Gastrocnemius medialis (tissue), 4 donors: ENCODE measurements at places on chromosomes 7 and 10. TPM values are rescaled to one million over a fixed set of nuclear protein-coding genes. Genes with fewer than 3 reads are reported as not detected.

DNA sequence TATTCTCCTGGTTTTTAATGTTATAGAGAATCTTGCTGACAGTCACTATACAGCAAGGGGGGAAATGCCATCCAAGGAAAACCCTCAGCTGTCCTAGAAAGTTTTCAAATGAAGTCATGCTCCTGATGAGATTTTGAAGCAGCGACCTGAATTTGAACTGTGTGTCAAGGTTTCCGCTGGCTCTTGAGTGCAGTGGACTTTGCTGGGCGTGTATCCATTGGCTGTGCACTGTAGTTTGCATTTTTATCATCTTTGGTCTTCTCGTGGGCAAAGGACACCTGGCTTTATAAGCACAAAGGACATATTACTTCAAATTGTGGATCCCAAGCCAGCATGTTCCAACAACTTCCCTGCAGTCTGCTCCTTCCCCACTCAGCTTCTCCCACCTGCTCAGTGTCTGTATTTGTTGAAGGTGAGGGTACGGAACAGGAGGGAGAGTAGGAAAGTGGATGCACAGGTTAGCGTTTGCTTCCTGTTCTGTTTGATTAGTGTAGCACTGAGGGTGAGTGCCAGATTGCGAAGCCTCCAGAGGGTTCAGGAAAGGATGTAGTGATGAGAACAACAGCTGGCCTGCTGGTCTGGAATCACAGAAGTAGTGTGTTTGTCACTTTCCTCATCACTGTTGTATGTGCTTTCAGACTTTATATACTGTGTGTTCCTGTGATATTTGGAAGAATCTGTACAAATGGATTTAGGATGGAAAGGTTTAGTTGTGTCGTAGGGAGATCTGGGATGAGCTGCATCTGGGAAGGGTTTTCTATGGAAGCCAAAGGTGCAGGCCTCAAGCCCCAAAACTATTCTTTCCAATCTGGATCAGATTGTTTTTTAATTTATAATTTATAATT, 204.8 kb downstream of the BMPER start:
- no peak for DNase-seq

AGAP9 gene
- 3.9 TPM for total RNA-seq

OLAH gene
- 0.29 TPM for total RNA-seq

- no peak for DNase-seq
Observed at GRCh38 chr10:17984056-17984455, 32.3 kb downstream of the SLC39A12 start.

- DNase-seq = no peak
Observed at GRCh38 chr7:109868215-109868860, 1222.6 kb upstream of the LRRN3 start.

- DNase-seq = peak; percentile 29
Observed at GRCh38 chr10:63491588-63492316, 26.0 kb upstream of the JMJD1C start.

GRCh38 chr7:157545681-157546060, 208.9 kb downstream of the DNAJB6 start:
- DNase-seq = no peak

C10orf67 gene
- not detected for total RNA-seq

- no peak for DNase-seq
Observed at GRCh38 chr7:17444673-17445072, 146.2 kb downstream of the AHR start.

GRCh38 chr7:157538321-157538720, 201.5 kb downstream of the DNAJB6 start:
- no peak for DNase-seq

DNA sequence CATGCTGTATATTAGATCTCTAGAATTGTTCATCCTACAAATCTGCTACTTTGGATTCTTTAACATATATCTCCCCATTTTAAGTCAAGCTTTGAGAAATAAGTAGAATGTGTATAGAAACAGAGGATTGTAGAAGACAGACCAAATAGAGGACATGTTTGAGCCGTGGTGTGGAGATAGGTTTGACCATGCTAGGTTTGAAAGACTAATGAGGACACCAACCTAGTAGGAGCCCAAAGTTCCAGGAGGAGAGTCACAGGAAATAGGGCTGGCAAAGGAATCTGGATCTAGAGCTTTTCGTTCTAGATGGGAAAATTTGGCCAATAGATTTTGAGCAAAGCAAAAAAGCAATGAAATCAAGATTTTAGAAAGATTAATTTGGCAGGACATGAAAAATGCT, 60.5 kb upstream of the TBX20 start:
- DNase-seq = no peak

TUBAL3 gene
- not detected for total RNA-seq

ZNF12 gene
- 8.9 TPM for total RNA-seq

OR6V1 gene
- not detected for total RNA-seq

SPDYE5 gene
- total RNA-seq = not detected

DNA sequence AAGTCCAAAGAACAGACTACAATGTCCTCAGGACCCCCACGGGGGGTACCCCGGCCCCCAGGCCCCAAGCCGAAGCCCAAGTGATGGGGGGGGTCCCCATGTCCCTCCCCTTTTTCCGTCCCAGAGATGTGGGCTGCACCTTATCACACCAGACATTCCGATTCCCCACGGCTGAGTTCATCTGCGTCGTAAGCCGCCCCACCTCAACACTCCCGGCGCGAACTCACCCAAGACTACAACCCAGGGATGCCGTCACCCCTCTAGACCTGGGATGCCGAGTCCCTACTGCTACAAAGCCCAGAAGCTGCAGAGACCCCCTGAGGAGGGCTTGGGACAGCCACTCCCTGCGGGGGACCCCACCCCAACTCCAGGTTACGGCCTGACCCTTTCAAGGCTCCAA, 14.5 kb downstream of the PDGFA start:
- peak; percentile 6 for DNase-seq

ARHGEF35 gene
- total RNA-seq = 0.15 TPM

C10orf105 gene
- not detected for total RNA-seq

FKBP6 gene
- total RNA-seq = not detected

GRCh38 chr7:36884910-36885309, 160.6 kb upstream of the AOAH start:
- no peak for DNase-seq

- no peak for DNase-seq
Observed at GRCh38 chr7:41415471-41416207, 287.3 kb downstream of the INHBA start.

NACAD gene
- 0.83 TPM for total RNA-seq

DNA sequence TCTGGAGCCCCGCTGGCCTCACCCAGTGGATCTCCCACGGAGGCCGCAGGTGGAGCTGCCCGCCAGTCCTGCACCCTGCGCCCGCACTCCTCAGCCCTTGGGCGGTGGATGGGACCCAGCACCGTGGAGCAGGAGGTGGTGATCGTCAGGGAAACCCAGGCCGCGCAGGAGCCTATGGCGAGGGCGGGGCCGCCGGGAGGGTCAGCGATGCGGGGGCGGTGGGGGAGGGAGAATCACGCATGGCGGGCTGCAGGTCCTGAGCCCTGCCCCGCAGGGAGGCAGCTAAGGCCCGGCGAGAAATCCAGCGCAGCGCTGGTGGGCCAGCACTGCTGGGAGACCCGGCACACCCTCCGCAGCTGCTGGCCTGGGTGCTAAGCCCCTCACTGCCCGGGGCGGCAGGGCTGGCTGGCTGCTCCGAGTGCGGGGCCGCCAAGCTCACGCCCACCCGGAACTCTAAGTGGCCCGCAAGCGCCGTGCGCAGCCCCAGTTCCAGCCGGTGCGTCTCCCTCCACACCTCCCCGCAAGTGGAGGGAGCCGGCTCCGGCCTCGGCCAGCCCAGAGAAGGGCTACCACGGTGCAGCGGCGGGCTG, 524.8 kb upstream of the TPK1 start:
- DNase-seq = no peak

- no peak for DNase-seq
Observed at GRCh38 chr7:54811041-54811845, 52.2 kb upstream of the SEC61G start.

DNA sequence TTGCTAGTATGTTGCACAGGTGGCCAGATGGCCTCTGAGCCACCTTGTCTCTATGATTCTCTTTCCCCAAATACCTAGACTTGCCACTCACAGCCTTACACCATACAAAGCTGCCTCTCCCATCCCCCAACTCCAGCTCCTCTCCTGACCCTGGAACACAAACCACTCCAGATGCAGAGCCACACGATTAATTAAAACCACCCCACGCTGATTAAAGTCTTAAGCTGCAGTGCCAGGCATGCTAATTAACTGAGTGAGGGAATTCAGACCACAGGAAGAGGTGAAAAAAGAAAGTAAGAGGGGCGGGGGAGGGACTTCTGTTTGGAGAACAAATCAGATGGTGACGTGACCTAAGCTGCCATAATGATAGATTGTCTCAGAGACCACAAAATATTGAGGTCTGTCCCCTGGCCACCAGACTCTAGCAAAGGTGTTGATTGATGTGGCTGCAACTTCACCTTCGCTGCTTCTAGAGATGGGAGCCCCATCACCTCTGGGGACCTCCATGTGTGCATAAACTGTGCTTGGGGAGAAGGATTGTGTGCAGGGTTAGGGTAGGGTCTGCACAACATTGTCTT, 331.3 kb downstream of the PLXNA4 start:
- no peak for DNase-seq

DNA sequence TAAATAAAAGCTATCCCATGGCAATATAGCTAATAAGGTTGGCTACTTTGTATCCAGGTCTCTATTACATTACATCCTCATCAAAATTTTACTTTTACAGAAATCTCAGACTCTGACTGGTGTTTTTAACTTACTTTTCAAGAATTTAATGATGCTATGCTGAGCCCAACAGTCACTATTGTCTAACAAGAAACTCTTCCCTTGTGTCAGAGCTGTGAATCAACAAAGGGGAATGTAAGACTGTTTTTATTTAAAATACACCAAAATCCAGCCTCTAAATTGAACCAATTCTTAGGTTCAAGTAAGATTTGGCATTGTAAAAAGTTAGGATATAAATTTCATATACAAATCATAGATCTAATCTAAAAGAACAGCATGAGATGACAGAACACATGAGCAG, 7.0 kb downstream of the RTKN2 start:
- DNase-seq = no peak

GRCh38 chr7:24290004-24290641, 6.1 kb downstream of the NPY start:
- DNase-seq = no peak

TMEM236 gene
- 0.56 TPM for total RNA-seq

GRCh38 chr7:109282726-109283125, 713.1 kb downstream of the DNAJB9 start:
- DNase-seq = no peak

DNA sequence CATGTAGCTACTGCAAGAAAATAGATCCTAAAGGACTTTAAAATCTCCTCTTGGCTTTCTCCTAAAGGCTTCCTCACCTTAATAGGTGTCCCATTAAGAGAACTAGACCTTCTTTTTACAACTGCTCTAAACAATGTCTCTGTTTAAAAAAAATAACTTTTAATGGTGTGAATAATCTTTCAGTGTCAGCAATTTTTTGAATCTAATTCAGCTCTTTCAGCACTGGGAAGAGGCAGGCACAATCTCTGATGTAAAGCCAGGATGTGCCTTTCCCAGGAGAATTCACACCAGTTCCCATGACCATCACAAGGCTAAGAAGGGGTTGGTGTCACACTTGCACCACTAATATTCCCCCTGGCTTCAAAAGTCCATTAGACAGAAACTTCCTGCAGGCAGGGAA, 254.6 kb downstream of the XPNPEP1 start:
- DNase-seq = no peak

DNA sequence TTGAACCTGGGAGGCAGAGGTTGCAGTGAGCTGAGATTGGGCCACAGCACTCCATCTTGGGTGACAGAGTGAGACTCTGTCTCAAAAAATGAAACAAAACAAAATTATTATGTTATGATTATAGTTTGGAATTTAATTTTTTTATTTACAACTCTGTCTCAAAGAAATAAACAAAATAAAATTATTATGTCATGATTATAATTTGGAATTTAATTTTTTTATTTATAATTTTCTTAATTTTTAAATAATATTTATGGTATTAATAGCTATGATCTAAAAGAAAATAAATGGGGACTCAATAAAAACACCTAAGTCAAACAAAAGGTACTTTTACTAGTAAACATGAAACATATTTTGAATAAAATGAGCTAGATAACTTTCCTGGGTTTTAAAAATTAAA, 994.8 kb upstream of the GHITM start:
- DNase-seq = no peak

ASB4 gene
- 24.1 TPM for total RNA-seq

GIMAP4 gene
- 11.9 TPM for total RNA-seq

DNA sequence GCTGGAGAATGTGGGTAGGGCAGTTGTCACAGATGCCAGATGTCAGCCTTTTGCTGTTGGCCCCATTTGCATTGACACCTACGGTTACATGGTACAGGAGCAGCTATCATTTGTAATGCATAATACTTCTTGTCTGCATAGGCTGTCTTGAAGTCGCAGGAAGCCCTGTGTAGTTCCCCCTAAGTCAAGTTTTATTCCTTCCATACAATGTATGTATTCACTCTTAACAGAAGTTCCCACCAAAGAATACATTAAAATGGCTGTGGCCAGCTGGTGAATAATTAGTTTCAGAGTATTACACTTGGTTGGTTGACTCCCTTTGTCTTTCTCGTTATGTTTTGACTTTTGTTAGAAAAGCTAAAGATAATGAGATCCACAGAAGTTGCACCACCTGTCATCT, 1169.0 kb downstream of the REEP3 start:
- no peak for DNase-seq

DNA sequence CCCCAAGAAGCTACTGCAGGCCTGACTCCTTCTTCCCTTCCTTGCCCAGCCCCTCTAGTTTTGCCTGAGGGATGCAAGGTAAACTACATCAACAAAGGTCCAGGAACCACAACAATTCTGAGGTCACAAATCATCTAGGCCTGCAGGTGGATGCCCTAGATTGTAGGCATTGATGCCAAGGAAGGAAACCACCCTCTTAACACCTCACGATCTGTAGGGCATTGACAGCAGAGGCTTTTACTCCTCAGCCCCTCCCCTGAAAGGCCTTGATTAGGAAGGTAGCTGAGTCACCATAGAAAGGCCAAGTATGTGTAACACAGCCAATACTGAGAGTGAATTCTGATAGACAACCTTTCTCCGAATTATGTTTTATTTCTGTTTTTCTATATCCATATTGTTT, 46.7 kb upstream of the FAM3C start:
- no peak for DNase-seq
